ENCODE measurements at places on chromosomes 7 and 10.

DNA sequence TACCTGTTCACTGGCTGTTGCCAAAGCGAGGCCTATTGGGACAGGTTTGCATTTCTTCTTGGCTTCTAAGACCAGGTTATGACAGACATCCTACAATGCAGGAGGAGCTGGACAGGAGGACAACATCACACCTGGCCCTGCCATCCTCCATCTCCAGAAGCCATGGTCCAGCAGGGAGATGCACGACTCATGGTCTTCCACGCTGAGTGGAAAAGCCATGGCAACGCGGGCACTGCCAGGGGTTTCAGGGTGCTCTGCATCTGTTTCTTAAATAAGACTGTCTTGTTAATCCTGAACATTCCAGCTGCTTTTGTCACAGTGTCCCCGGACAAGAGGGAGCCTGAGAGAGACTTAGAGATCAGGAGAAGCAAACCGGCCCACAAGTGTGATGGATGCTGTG, 40.3 kb downstream of the CLRN3 start:
- no peak for DNase-seq

DNA sequence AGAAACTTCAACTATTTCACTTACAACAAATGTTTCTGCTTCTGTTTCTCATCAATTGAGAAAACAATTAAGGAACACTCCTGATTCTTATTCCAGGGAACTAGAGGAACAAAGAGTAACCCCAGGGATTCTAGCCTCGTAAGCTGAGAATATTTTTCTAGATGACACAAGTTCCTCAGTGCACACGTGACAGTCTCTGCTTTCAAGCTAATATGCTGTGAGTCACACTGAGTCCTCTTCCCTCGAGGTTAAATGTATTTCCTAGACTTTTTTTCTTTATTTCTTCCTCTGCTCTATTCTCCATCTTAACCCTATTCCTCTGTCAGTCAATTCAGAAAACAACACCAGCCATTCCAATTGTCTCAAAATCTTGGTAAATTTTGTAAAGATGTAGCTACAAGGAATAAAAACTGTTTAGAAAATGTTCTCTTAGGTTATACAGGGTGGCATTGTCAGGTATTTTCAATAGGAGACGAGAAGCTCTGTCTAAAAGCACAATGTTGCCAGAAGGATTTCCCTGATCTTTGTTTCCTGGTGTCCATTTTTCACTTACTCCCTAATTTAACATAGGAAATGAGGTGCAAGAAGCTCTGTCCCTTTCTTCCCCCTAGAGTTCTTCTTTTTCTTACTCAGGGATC, 5.8 kb upstream of the C1GALT1 start:
- DNase-seq = peak; percentile 77

GRCh38 chr7:137020351-137020750, 151.9 kb downstream of the CHRM2 start:
- peak; percentile 69 for DNase-seq

- DNase-seq = peak; percentile 33
Measured at GRCh38 chr10:79347894-79348639, 798 bp downstream of the PPIF start.

GRCh38 chr10:29176845-29177832, 111.7 kb upstream of the LYZL1 start:
- no peak for DNase-seq

- DNase-seq = no peak
Measured at GRCh38 chr10:127429601-127430312, 119.4 kb upstream of the NPS start.

GRCh38 chr7:77402818-77403217, 13.3 kb downstream of the GSAP start:
- no peak for DNase-seq

- no peak for DNase-seq
Measured at GRCh38 chr10:93799155-93799708, 41.5 kb downstream of the LGI1 start.

GRCh38 chr10:22218448-22218847, 633 bp upstream of the EBLN1 start:
- DNase-seq = no peak

DNA sequence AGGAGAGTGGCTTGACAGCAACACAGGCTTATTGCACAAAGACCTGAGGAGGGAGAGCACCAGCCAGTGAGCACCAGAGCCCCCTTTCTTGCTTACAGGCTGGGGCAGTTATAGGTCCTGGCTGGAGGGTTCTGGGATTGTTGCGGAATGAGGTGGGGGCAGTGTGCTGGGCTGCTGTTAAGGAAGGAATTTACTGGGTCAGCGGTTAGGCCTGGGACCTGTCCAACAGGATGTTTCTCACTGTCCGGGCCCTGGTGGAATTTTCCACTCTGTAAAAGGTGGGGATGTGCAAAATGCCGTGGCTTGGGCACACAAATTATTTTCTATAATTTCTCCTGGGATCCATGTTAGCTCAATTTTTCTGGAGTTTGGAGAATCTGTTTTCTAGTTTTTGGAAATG, 757.3 kb downstream of the TYW1 start:
- DNase-seq = no peak

DNA sequence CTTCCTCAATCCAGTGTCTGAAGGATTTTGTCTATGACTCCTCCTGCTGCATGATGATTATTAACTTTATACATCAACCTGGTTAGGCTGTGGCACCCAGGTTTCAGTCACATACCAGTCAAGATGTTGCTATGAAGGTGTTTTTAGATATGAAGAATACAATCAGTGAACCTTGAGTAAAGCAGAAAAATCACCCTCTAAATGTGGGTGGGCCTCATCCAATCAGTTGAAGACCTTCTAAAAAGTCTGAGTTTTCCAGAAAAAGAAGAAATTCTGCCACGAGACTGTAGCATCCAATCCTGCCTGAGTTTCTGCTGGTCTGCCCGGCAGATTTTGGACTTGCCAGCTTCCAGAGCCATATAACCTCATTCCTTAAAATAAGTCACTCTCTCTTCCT, 126.1 kb upstream of the FRMD4A start:
- no peak for DNase-seq

DNA sequence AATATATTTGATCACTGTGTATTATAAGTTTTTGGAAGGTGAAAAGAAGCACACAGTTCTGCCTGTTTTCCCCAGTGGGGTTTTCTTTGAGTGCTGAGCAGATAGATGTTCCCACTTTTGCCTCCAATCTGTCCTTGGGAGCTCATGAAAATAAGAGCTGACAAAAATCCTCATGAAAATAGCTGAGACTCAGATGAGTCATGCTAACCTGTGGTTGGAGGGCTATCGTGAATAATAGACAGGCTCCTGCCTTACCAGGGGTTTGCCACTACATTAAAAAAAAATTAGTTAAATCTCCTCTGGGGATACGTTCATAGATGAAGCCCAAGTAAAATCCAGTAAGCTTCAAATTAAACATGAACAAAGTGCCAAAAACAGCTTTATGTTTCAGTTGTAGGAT, 10.9 kb upstream of the AOAH start:
- no peak for DNase-seq

GRCh38 chr7:144384071-144384470, 19.4 kb downstream of the NOBOX start:
- DNase-seq = no peak

DNA sequence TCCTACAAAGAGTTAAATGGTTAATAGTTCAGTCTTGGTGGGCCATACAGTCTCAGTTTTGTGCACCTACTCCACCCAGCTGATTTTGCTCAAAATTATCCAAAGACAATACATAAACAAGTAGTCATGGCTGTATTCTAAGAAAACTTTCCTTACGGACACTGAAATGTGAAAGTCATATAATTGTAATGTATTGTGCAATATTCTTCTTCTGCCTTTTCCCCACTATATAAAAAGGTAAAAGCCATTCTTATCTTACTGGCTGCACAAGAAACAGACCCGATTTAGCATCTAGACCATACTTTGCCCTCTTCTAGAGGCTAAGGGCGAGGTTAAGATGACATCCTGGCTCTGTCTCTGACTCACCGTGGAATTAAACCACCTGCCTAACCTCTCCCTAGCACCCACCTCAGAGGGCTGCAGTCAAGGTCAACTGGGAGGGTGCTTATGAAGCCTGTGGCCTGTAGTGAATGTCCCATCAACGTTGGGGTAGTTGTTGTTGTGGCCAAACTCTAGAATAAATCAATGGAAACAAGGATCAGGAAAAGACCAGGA, 63.8 kb upstream of the DOCK1 start:
- DNase-seq = no peak

GRCh38 chr10:54585572-54585971, 215.5 kb downstream of the PCDH15 start:
- DNase-seq = no peak

GRCh38 chr10:130764651-130765050, 546.9 kb downstream of the TCERG1L start:
- DNase-seq = no peak

DNA sequence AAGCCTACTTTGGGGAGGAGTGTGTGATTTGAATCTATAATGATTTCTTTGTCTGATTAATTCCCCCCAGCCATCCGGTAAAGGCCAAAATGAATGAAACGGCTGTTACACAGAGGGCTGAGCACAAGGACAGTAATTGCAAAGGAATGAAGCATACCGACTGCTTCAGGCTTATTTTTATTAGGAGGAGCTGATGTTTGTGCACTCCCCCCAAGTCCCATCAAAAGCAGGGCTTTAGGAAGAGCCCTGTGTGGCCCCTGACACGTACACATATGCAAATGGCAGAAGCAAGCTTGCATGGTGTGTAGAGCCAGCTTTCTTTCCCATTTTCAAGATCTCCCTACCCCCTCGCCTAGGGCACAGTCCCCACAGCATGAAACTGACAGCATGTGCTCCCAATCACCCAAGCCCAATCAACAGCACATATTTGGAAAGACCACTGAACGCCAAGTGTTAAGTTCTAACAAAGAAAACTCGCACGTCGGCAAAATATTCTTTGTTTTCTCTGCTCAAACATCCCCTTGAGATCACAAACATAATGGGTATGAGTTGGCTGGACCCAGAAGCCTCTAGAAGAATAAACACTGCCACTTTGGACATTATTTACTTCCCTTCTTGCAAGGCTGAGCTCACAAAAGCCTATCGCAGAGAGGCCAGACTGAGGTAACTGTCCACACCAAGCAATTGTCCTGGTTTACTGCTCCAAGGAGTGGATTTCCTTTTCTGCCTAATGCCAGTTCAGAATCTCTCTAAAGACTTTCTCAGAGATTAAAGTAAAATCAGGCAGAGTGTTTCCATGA, 143.0 kb downstream of the CUBN start:
- DNase-seq = no peak

DNA sequence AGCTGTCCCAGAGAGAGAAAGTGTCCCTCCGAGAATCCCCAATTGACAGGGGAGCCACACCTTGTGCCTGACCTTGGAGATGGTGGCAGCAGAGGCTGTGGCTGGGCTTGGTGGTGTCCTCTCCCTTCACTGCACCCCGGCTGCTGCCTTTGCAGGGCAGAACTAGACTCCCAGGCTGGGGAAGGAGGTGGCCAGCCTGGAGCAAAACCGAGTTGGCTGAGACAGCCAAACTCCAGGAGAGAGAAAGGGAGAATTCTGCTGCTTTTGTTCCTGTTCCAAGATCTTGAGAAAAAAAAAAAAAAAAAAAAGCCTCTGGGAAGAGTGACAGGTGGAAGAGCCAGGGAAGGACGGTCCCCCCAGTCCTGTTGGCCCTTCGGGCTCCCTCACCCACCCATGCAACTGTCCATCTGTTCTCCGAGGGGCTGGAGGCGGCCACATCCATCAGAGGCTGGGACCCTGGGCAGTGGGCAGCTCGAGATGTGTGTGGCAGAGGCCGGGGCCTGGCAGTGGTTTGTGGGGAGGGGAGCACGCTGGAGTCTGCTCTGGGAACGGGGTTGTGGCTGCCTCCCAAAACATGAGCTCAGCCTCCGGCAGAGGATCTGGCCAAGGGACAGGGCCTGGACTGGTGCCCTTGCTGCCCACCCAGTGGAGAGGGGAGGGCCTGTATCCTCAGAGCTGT, 35.5 kb downstream of the CLIP2 start:
- no peak for DNase-seq

GRCh38 chr10:12500381-12501303, 151.3 kb downstream of the CAMK1D start:
- no peak for DNase-seq

GRCh38 chr10:92265687-92266258, 25.1 kb downstream of the CPEB3 start:
- no peak for DNase-seq

DNA sequence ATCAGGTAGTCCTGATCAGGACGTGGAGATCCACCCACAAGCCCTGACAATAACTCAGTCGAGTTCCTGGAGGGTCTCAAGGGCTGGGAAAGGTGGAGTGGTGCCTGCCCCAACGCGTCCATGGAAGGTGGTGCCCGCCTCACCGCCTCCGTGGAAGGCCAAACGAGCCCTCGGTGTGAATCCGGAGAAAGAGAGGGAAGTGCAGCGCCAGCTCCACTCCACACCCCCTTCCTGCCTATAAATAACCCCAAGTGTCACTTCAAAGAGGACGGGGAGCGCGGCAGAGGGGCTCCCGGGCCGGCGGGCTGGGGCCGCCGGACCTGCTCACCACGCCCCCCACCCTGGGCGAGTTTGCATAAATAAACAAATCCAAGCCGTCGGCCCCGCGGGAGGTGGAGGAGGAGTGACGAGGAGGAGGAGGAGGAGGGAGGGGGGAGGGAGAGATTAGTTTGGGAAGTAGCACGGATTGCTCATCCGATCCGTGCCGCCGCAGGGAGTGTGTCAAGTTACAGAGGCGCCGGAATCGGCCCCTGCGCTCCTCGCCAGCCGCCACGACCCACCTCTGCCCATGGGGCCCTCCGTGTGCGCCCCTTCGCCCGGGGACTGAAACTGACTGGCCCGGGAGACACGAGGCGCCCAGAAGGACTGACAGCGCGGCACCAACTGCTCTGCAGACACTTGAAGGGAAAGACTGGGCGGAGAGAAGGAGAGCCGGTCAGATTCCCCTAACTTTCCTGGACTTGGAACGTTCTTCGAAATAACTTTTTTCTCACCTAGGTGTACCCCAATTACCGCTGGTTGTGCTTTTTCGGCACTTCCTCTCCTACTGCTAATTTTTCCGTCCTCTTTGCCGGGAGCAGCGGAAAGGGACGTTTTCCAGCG, at the start of gene COL13A1:
COL13A1 (plus strand) TSS at position 473 of the 882 bp plus-strand sequence. CDS start 518 bp downstream, outside the sequence.
- peak; percentile 53 for DNase-seq

- no peak for DNase-seq
Measured at GRCh38 chr7:56174346-56174874, 58.2 kb upstream of the NUPR2 start.

DNA sequence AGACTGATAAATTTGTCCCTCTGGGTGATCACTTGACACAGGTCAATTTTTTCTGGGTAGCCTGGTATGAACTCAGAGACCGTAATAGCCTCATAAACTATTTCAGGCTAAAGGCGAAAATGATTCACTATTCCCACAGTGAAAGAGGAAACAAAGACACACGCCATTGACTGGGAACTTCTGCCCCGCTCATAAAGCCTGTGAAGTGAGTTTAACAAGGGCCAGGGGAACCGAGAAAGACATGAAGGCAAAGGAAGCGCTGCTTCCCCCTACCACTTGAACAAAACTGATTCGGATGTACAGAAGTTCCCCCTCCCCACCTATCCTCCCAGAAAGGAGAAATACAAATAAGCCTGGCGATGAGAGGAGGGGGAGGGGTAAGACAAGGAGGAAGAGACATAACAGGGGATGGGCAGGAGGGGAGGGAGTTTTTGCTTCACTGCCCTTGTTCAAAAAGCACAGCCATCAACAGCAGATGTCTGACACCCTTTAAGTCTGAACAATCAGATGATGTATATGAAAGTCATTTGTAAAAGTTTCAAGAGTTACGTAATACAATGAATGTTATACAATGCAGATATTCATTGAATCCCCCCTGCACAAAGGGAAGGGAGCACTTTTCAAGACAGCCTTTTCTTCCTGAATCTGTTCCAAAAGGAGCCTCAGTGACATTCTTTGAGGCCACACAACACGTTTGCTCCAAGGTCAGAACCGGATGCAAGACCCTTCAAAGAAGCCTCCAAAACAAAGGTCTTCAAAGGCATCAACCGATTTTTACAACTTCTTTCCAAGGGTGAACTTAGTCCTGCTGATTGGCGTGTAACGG, 734 bp downstream of the ABCB4 start:
- peak; percentile 6 for DNase-seq
